ENCODE measurements at places on chromosomes 2 and 18. TPM values are rescaled to one million over a fixed set of nuclear protein-coding genes. Genes with fewer than 3 reads are reported as not detected.

CIDEA gene
- not detected for total RNA-seq

GRCh38 chr2:188870289-188870688, 103.9 kb upstream of the COL3A1 start:
- peaks cover 2% of the 10 kb centered on the region for H3K36me3 ChIP-seq
- H3K27ac ChIP-seq: no peak overlapping the region
- no peaks in the 10 kb centered on the region for H3K27me3 ChIP-seq
- no peaks in the 10 kb centered on the region for H3K4me1 ChIP-seq
- H3K4me3 ChIP-seq: no peak overlapping the region

DNA sequence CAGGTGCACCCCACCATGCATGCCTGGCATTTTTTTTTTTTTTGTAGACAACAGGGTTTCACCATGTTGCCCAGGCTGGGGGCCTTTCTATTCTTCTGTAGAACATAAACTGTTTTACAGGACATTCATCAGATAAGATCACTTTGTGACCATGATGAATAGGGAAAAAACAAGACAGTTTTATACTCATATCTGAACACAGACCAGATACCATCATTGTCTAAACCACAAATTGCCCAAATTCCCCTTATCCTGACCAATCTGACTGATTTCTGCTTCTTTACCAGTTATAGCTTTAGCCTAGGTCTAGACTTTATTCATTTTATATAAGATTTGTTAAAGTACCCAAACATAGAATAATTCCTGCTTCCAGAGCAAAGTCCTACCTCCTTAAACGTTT, 1699.3 kb upstream of the TMEFF2 start:
- H3K4me3 ChIP-seq: no peak overlapping the region
- no peaks in the 10 kb centered on the region for H3K36me3 ChIP-seq
- H3K27me3 ChIP-seq: no peaks in the 10 kb centered on the region
- DNase-seq: no peak
- no peak overlapping the region for H3K27ac ChIP-seq

DNA sequence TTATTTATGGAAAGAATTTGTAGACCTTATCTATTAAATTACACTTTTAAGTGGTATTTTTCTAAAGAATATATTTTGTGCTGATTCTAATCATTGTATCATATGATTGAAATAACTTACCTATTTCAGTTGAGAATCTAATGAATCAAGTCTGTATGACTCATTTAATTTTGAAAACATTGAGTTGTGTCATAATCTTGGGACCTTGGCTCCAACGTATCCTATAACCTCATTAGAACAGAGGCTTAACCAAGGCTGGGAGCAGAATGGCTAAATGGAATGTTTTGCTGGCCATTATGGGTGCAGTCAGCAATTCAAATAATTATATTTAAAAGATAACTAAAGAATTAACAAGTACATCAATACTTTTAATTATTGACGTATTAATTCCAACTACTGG, 19.6 kb upstream of the GULP1 start:
- no peak overlapping the region for H3K4me3 ChIP-seq
- peaks cover 13% of the 10 kb centered on the region for H3K4me1 ChIP-seq
- DNase-seq: no peak
- H3K27me3 ChIP-seq: no peaks in the 10 kb centered on the region

DNA sequence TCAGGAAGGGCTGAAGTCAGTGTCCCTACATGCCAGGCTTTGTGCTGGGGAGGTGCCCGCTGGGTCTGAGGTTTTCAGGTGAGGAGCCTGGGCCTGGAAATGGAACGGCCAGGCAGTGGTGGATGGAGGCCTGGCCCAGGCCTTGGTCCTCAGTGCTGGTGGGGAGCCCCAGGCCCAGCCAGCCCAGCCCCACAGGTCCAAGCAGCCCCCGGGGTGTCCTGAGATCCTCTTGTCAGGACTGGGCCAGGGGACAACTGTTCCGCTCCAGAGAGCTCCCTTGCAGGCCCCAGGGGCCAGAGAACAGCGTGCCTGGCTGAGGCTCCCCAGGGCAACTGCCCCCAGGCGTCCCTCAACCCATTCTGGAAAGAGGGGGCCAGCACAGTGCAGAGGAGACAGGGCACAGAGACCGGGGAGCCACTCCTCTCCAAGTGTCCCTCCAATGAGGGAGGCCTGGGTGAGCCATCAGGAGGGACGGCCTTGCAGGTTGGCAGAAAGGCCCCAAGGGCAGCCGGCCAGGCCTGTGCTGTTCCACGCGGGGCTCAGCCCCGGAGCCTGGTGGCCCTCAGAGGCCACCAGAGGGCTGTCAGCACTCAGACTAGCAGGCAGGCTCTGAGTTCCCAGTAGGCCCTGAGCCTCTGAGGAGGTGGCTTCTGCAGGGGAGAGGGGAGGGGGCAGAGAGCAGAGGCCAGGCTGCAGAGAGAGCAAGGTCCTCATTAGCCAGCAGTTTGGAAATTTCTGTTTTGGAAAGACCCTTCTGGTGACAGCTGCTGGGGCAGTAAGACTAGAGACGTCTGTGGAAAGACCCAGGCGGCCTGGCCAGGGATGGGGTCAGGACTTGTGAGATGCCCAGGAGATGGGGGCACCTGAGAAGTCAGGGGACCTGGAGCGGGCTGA, 29.4 kb upstream of the SNED1 start:
- no peaks in the 10 kb centered on the region for H3K4me1 ChIP-seq
- H3K27ac ChIP-seq: no peak overlapping the region
- peak; percentile 52 for DNase-seq

- H3K36me3 ChIP-seq: peaks cover 2% of the 10 kb centered on the region
- H3K27me3 ChIP-seq: no peaks in the 10 kb centered on the region
- no peaks in the 10 kb centered on the region for H3K4me1 ChIP-seq
- no peak overlapping the region for H3K27ac ChIP-seq
- no peak overlapping the region for H3K4me3 ChIP-seq
These were observed 35.4 kb upstream of the RHOB start for GRCh38 chr2:20411361-20411894.

TEX44 gene
- total RNA-seq: not detected

DNA sequence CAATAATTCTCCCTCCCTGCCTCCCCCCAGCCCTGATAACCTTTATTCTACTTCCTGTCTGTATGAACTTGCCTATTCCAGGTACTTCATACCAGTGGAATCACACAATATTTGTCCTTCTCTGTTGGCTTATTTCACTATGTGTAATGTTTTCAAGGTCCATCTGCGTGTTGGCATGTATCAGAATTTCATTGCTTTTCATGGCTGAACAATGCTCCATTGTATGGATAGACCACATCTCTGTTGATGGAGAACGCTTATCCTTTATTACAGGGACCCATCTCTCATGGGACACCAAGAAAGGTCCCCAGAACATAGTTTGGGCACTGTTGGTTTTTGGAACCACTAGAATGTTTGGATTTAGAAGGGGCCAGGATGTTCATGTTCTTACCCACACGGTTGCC, 40.2 kb downstream of the ATOH8 start:
- DNase-seq: no peak
- no peaks in the 10 kb centered on the region for H3K36me3 ChIP-seq
- no peak overlapping the region for H3K27ac ChIP-seq
- H3K4me1 ChIP-seq: no peaks in the 10 kb centered on the region

SOX11 gene
- total RNA-seq: 42.8 TPM

GRCh38 chr2:36530983-36531354, 67.0 kb downstream of the FEZ2 start:
- no peak overlapping the region for H3K27ac ChIP-seq
- H3K27me3 ChIP-seq: no peaks in the 10 kb centered on the region
- no peak overlapping the region for H3K4me3 ChIP-seq
- DNase-seq: no peak

DNA sequence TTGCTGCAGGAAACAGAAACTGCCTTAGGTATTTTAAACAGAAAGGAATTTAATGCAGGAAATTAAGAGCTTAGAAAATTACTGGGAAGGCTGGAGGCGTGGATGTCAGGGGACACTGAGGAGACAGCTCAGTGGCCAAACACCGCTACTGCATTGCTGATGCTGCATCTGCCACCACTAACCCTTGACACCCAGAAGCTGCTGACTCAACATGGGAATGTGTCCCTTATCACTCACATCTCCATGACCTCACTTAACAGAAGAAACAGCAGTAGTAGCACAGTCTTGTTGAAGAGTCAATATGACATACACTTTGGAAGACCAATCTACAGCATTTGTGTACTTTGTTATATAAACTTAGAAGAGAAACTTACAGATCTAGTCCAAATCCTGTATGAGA, 906.1 kb downstream of the SLC4A3 start:
- H3K27me3 ChIP-seq: no peaks in the 10 kb centered on the region
- H3K36me3 ChIP-seq: peaks cover 19% of the 10 kb centered on the region
- H3K4me3 ChIP-seq: no peak overlapping the region
- DNase-seq: peak; percentile 53
- no peak overlapping the region for H3K27ac ChIP-seq
- no peaks in the 10 kb centered on the region for H3K4me1 ChIP-seq

- H3K36me3 ChIP-seq: no peaks in the 10 kb centered on the region
- H3K27ac ChIP-seq: peak overlapping the region; percentile 1
- no peak for DNase-seq
- peaks cover 14% of the 10 kb centered on the region for H3K4me1 ChIP-seq
- peak overlapping the region; percentile 48 for H3K4me3 ChIP-seq
- no peaks in the 10 kb centered on the region for H3K27me3 ChIP-seq
These were observed 4.0 kb upstream of the RAB17 start for GRCh38 chr2:237594514-237594871.

DNA sequence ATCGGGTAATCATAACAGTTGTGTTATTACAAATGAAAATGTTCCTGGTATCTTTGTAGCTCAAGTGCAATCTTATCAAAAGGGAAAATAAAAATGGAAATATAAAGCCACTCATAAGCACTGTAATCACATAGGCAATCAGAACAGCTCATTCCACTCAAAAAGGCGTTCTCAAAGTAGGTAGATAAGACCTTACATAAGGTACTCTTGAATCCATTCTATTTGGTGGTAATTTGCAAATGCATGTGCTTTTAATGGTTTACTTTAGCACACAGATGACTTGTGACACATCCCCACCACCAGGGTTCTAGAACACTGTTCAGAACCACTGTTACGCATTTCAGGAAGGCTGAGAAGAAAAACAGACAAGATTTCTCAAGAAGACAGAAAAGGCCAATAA, 86.7 kb upstream of the NARS1 start:
- no peak overlapping the region for H3K27ac ChIP-seq
- H3K27me3 ChIP-seq: no peaks in the 10 kb centered on the region
- DNase-seq: no peak
- H3K4me1 ChIP-seq: no peaks in the 10 kb centered on the region
- no peak overlapping the region for H3K4me3 ChIP-seq

DNA sequence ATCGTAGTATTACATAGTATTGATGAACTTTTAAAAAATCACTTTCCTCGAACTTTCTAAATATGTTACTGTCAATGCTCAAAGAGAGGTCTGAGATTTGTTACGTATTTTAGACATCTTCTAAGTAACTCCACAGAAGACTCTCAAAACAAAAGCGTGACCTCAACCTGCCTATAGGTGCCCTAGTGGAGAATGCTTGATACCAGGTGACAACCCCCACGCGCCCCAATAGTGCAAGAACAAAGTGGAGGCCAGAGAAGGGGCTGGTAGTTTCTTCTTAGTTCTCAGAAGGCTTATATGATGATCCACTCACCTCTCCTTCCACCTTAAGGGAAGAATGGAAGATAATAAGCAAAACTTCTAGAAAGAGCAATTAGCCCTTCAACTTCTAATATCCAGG, 102.6 kb downstream of the ANKRD44 start:
- H3K27ac ChIP-seq: no peak overlapping the region
- no peaks in the 10 kb centered on the region for H3K4me1 ChIP-seq
- no peak for DNase-seq
- no peak overlapping the region for H3K4me3 ChIP-seq

DNA sequence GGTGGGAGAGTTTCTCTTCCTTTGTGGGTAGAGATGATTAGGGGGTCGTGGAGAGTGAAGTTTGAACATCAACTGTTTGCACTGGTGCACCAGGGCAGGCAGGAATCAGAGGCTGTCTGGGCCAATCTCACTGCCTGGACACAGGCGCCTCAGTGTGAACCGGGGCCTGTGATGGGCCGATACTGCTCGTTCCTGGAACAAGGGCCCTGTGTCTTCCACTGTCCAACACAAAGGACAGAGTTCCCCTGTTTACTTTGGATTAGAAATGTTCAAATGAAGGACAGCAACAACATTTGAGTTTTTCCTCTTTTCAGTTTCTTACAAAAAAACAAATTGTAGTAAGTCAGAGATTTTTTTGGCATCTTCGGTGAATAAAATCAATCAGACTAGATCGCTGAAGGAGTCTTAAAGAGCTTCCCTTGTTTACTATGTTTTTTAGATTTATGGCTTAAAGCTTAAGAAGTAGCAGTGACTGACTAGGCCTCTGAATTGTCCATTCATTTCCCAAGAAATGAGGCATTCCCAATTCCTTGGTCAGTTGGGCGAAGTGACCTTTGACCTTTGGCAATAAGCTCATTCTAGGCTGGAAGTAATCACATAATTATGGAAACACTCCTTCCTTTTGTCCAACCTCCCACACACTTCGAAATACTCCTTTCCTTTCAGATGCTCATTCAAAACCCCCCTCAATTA, 11.6 kb upstream of the TGFA start:
- DNase-seq: no peak
- H3K4me1 ChIP-seq: no peaks in the 10 kb centered on the region
- no peak overlapping the region for H3K4me3 ChIP-seq
- H3K27me3 ChIP-seq: no peaks in the 10 kb centered on the region
- no peaks in the 10 kb centered on the region for H3K36me3 ChIP-seq

HSPD1 gene
- total RNA-seq: 846 TPM

TRIB2 gene
- 36.2 TPM for total RNA-seq

GRCh38 chr2:221318376-221319130, 253.6 kb downstream of the EPHA4 start:
- H3K36me3 ChIP-seq: no peaks in the 10 kb centered on the region
- no peak overlapping the region for H3K4me3 ChIP-seq
- DNase-seq: no peak

CIB4 gene
- not detected for total RNA-seq

- no peaks in the 10 kb centered on the region for H3K27me3 ChIP-seq
- no peak overlapping the region for H3K4me3 ChIP-seq
- DNase-seq: no peak
- H3K36me3 ChIP-seq: no peaks in the 10 kb centered on the region
These were observed 182.5 kb downstream of the TDRD15 start for GRCh38 chr2:21306235-21306634.

GRCh38 chr2:171553858-171554257, 31.6 kb downstream of the CYBRD1 start:
- peak; percentile 38 for DNase-seq
- no peaks in the 10 kb centered on the region for H3K27me3 ChIP-seq
- no peak overlapping the region for H3K27ac ChIP-seq

GRCh38 chr2:119230219-119231185, 6.9 kb downstream of the STEAP3 start:
- no peaks in the 10 kb centered on the region for H3K27me3 ChIP-seq
- DNase-seq: no peak
- no peak overlapping the region for H3K4me3 ChIP-seq
- H3K36me3 ChIP-seq: peaks cover 5% of the 10 kb centered on the region
- H3K4me1 ChIP-seq: no peaks in the 10 kb centered on the region

- no peak overlapping the region for H3K27ac ChIP-seq
- DNase-seq: no peak
- H3K27me3 ChIP-seq: peaks cover 4% of the 10 kb centered on the region
- peak overlapping the region; percentile 65 for H3K4me3 ChIP-seq
These were observed 80.7 kb upstream of the LDLRAD4 start for GRCh38 chr18:13137670-13138419.

GRCh38 chr2:17815468-17816184, 634 bp upstream of the MSGN1 start:
- no peaks in the 10 kb centered on the region for H3K4me1 ChIP-seq
- H3K27me3 ChIP-seq: no peaks in the 10 kb centered on the region
- H3K4me3 ChIP-seq: no peak overlapping the region
- H3K36me3 ChIP-seq: no peaks in the 10 kb centered on the region

Data from H9 (cell line).